ENCODE measurements at places on chromosomes 12 and 14.
A peak's percentile ranks its signal among the peaks of the same experiment; 100 is the strongest.

DNA sequence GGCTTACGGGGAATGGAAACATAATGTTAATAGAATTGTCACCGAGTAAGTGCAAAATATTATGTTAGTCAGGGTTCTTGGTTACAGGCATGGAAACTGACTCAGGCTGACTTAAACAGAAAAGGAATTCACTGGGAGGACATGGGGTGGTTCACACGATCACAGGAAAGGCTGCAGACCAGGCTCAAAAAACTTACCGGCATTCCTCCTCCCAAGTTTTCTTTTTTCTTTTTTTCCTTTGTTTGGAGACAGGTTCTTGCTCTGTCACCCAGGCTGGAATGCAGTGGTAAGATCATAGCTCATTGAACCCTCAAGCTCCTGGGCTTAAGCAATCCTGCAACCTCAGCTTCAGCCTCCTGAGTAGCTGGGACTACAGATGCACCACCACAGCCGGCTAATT is 11.9 kb upstream of the UBE2N start:
- DNase-seq: no peak

- DNase-seq: no peak
Observed at GRCh38 chr14:47935332-47935731, 259.9 kb upstream of the MDGA2 start.

GRCh38 chr12:120537856-120538220 is 3.7 kb downstream of the RNF10 start:
- DNase-seq: peak; percentile 16

- DNase-seq: no peak
Observed at GRCh38 chr12:104736307-104736706, 221.8 kb downstream of the SLC41A2 start.

DNA sequence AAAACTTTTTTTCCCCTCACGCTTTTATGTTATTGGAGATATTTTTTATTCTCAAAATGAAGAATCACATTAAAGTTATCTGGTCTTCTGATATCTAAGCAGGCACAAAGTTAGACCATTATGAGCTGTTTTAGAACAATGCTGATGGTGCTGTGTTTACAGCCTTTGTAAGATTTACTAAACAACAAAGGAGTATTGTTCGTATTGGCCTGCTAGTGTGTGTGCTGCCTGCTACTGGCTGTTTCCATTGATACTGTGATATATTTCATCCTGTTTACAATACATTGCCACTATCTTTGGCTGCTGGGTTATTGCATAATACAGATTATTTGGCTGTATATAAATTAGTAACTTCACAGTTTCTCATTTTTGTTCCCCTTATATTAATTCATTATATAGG is 220.8 kb downstream of the ITPR2 start:
- DNase-seq: no peak

GRCh38 chr14:68420350-68420749 is 372.5 kb downstream of the ZFP36L1 start:
- no peak for DNase-seq

GRCh38 chr12:75455839-75456238 is 24.7 kb upstream of the GLIPR1 start:
- DNase-seq: peak; percentile 5

- no peak for DNase-seq
Observed at GRCh38 chr14:90455100-90455571, 58.3 kb downstream of the CALM1 start.

GRCh38 chr12:524167-524951 is 64.6 kb downstream of the B4GALNT3 start:
- DNase-seq: no peak

GRCh38 chr12:108822497-108823205 is 34.7 kb downstream of the SSH1 start:
- DNase-seq: no peak

DNA sequence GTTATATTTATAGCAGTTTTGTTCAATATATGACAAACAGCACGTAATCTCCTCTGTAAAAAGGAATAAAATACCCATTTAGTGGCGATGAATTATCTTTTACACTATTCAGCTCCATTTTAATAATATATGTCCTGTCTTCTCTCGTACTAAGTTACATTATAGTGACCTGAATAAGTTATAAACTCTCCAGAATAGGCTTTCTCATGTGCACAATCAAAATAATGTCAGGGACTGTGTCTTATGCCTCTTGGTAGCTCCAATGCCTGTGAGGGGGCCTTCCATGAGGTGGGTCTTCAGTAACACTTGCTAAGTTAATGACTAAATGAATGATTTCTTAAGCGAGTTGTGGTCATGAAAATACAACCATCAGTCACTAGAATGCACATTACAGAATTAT is 150.9 kb downstream of the MDGA2 start:
- no peak for DNase-seq

GRCh38 chr12:88503281-88503703 is 77.0 kb downstream of the KITLG start:
- no peak for DNase-seq

DNA sequence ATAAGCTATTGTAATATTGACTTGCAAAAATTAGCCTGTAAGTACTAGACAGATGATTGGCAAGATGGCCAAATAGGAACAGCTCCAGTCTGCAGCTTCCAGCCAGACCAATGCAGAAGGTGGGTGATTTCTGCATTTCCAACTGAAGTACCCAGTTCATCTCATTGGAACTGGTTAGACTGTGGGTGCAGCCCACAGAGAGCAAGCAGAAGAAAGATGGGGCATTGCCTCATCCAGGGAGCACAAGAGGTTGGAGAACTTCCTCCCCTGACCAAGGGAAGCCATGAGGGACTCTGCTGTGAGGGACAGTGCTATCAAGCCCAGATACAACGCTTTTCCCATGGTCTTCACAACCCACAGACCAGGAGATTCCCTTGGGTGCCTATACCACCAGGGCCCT is 16.0 kb upstream of the SPATA7 start:
- no peak for DNase-seq

GRCh38 chr14:98705871-98706300 is 566.1 kb downstream of the BCL11B start:
- no peak for DNase-seq

- no peak for DNase-seq
Observed at GRCh38 chr12:124411953-124412645, 117.2 kb downstream of the RFLNA start.

- DNase-seq: no peak
Observed at GRCh38 chr12:128361400-128361995, 94.5 kb downstream of the TMEM132C start.
